Mesothelial cell of epicardium (in vitro differentiated cells): ENCODE measurements at places on chromosomes 11 and 22. TPM values are rescaled to one million over a fixed set of nuclear protein-coding genes. Genes with fewer than 3 reads are reported as not detected.

- peak; percentile 80 for DNase-seq
- H3K4me3 ChIP-seq, result peak overlapping the region; percentile 54
- H3K27ac ChIP-seq, result no peak overlapping the region
- H3K4me1 ChIP-seq, result peaks cover 8% of the 10 kb centered on the region
- no peaks in the 10 kb centered on the region for H3K36me3 ChIP-seq
- peaks cover 7% of the 10 kb centered on the region for H3K27me3 ChIP-seq
Measured at GRCh38 chr11:133927690-133928627, 28.8 kb downstream of the IGSF9B start.

- no peak overlapping the region for H3K27ac ChIP-seq
- no peaks in the 10 kb centered on the region for H3K4me1 ChIP-seq
- no peak for DNase-seq
- no peak overlapping the region for H3K4me3 ChIP-seq
Measured at GRCh38 chr22:20223421-20224255, 44.5 kb downstream of the RTN4R start.

The SAA4 gene
- total RNA-seq, result not detected in 3 replicates

DNA sequence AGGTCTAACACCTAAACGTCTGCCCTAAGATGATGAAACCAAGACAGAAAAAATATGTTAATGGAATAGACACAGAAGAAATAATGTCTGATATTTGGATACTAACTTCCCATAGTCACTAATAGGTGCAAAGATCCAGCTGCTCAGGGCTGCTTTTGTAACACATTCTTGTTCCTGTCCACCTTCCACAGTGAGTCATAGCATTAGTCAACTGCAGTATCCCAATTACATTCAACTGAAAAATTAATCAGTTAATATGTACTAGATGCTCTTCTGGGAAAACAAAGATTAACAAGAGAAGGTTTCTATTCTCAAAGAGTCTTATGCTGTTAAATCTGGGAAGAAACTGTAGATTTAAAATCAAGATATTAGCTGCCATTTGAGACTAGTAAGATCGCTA is 47.6 kb downstream of the HEPHL1 start:
- no peaks in the 10 kb centered on the region for H3K36me3 ChIP-seq
- H3K4me3 ChIP-seq, result no peak overlapping the region
- peaks cover 8% of the 10 kb centered on the region for H3K4me1 ChIP-seq
- H3K27ac ChIP-seq, result no peak overlapping the region
- DNase-seq, result no peak

The PANX3 gene
- total RNA-seq, result not detected in 3 replicates

GRCh38 chr11:121300313-121300971 is 7.9 kb downstream of the SC5D start:
- H3K27ac ChIP-seq, result peak overlapping the region; percentile 32
- peaks cover 12% of the 10 kb centered on the region for H3K4me1 ChIP-seq
- no peak overlapping the region for H3K4me3 ChIP-seq
- H3K27me3 ChIP-seq, result no peaks in the 10 kb centered on the region

The AMPD3 gene
- total RNA-seq, result 6.8 to 7.5 TPM (median 7.5 TPM) in 3 replicates

- DNase-seq, result no peak
- H3K27ac ChIP-seq, result peak overlapping the region; percentile 15
- H3K4me1 ChIP-seq, result peaks cover 3% of the 10 kb centered on the region
Measured at GRCh38 chr22:41181349-41182241, 23.5 kb upstream of the L3MBTL2 start.

DNA sequence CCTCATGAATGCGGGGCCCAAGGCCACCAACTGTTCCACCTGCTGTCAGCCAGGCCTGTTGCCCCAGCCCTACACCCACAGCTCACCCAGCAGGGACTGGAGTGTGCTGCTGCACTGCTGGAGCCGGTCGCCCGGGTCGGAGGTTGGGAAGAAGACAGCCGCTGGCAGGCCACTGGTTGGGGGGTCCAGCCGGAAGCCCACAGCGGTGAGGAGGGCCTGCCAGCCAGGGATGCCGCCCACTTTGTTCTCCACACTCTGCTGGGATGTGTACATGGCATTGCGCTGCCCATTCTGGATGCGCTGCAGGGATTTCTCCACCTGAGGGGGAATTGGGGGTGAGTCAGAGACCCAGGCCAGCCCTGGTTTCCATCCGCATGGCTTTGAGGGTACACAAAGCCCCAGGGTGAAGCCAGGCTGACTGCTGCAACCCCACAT is 74.2 kb upstream of the PITPNB start:
- peaks cover 2% of the 10 kb centered on the region for H3K4me1 ChIP-seq
- no peak overlapping the region for H3K4me3 ChIP-seq
- DNase-seq, result no peak
- H3K36me3 ChIP-seq, result peaks cover 23% of the 10 kb centered on the region

The GLYATL2 gene
- total RNA-seq, result not detected in 3 replicates

The FAM83F gene
- 6.5 to 8.0 TPM (median 7.2 TPM) in 3 replicates for total RNA-seq

- peak overlapping the region; percentile 95 for H3K4me3 ChIP-seq
- no peaks in the 10 kb centered on the region for H3K36me3 ChIP-seq
- H3K4me1 ChIP-seq, result peaks cover 12% of the 10 kb centered on the region
- DNase-seq, result no peak
- H3K27ac ChIP-seq, result peak overlapping the region; percentile 97
Measured at GRCh38 chr11:66479394-66480116, 679 bp upstream of the DPP3 start.

GRCh38 chr11:111393096-111393495 is 14.0 kb upstream of the POU2AF1 start:
- peaks cover 45% of the 10 kb centered on the region for H3K27me3 ChIP-seq
- no peak overlapping the region for H3K27ac ChIP-seq
- H3K4me3 ChIP-seq, result no peak overlapping the region
- H3K36me3 ChIP-seq, result no peaks in the 10 kb centered on the region

- no peaks in the 10 kb centered on the region for H3K27me3 ChIP-seq
- DNase-seq, result no peak
- no peak overlapping the region for H3K27ac ChIP-seq
- H3K36me3 ChIP-seq, result no peaks in the 10 kb centered on the region
Measured at GRCh38 chr11:12133547-12134235, 23.3 kb downstream of the MICAL2 start.

GRCh38 chr22:32048069-32048468 is 5.0 kb downstream of the SLC5A1 start:
- H3K4me3 ChIP-seq, result no peak overlapping the region
- peaks cover 21% of the 10 kb centered on the region for H3K27me3 ChIP-seq
- H3K27ac ChIP-seq, result no peak overlapping the region
- peaks cover 6% of the 10 kb centered on the region for H3K4me1 ChIP-seq

GRCh38 chr11:2194877-2195755 is 23.5 kb upstream of the TH start:
- H3K4me3 ChIP-seq, result no peak overlapping the region
- no peak overlapping the region for H3K27ac ChIP-seq
- peaks cover 7% of the 10 kb centered on the region for H3K4me1 ChIP-seq
- no peaks in the 10 kb centered on the region for H3K36me3 ChIP-seq
- DNase-seq, result peak; percentile 84

The APOBEC3A gene
- total RNA-seq, result not detected in 3 replicates

DNA sequence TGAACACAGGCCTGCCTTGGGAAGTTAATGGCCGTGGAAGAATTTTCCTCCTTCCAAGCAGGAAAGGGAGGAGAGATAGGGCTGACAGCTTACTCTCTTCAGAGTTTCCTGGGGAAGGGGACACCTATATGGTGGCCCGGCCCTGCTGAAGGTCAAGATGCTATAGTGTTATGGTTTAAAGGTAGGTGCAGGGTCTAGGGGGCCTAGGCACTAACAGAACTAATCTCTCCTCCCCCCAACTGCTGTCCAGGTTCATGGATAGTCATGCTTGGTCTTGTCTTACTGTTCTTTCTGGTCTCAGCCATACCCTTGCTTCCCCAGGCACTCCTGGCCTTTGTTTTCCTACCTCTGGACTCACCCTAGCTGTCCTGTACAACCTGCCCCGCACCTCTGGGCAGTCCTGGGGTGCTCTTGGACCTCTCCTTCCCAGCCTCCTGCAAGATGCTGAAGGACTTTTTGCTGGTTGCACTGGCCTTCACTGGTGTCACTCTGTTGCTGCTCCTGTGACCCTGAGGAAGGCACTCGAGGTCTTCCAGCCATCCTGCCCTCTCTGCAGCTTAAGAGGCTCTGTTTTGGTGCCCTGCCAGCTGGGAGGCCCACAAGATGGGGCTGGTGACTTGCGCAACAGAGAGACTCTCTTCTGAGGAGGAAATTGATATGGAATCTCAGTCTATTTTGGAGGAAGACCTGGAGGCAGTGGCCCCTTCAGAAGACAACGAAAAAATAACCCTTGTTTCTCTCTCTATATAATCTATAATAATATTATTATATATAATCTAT is 17.9 kb downstream of the SEC14L3 start:
- DNase-seq, result no peak
- no peak overlapping the region for H3K4me3 ChIP-seq

- H3K27ac ChIP-seq, result no peak overlapping the region
- no peak overlapping the region for H3K4me3 ChIP-seq
- no peaks in the 10 kb centered on the region for H3K36me3 ChIP-seq
- H3K4me1 ChIP-seq, result peaks cover 4% of the 10 kb centered on the region
Measured at GRCh38 chr11:74577624-74578396, 14.6 kb upstream of the POLD3 start.

- peaks cover 6% of the 10 kb centered on the region for H3K4me1 ChIP-seq
- H3K4me3 ChIP-seq, result no peak overlapping the region
- DNase-seq, result no peak
- peaks cover 4% of the 10 kb centered on the region for H3K27me3 ChIP-seq
- H3K36me3 ChIP-seq, result no peaks in the 10 kb centered on the region
Measured at GRCh38 chr11:128345316-128345715, 242.0 kb downstream of the ETS1 start.

- H3K27me3 ChIP-seq, result no peaks in the 10 kb centered on the region
- no peak for DNase-seq
- H3K4me3 ChIP-seq, result no peak overlapping the region
- H3K27ac ChIP-seq, result no peak overlapping the region
- peaks cover 5% of the 10 kb centered on the region for H3K4me1 ChIP-seq
Measured at GRCh38 chr11:2172676-2173075, 1.1 kb upstream of the TH start.

GRCh38 chr11:6229911-6230310 is 4.5 kb downstream of the FHIP1B start:
- H3K4me3 ChIP-seq, result no peak overlapping the region
- no peak for DNase-seq
- no peak overlapping the region for H3K27ac ChIP-seq
- no peaks in the 10 kb centered on the region for H3K36me3 ChIP-seq
- no peaks in the 10 kb centered on the region for H3K27me3 ChIP-seq
- peaks cover 13% of the 10 kb centered on the region for H3K4me1 ChIP-seq

GRCh38 chr22:27397954-27398342 is 403.6 kb downstream of the MN1 start:
- H3K36me3 ChIP-seq, result no peaks in the 10 kb centered on the region
- no peak overlapping the region for H3K27ac ChIP-seq
- H3K4me1 ChIP-seq, result peaks cover 16% of the 10 kb centered on the region
- DNase-seq, result no peak
- no peak overlapping the region for H3K4me3 ChIP-seq

The TBX10 gene
- not detected in 3 replicates for total RNA-seq

DNA sequence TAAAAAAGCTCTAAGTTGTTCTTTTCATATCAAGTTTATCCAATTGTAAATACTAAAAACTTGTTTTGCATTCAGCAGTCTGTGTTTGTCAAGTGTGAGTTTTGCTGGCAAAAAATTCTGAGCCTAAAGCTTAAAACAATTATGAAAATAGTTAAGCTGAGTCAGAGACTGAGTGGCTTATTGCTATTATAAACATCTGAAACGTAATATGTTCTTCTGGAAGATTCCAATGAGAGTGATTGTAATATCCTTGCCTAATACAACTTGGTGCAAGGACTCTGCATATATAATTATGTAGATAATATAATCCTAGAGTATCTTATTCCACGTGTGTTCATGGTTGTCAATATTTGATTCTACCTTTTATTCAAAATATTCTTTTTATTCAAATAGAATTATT is 14.1 kb upstream of the NUP50 start:
- no peaks in the 10 kb centered on the region for H3K27me3 ChIP-seq
- H3K27ac ChIP-seq, result no peak overlapping the region
- peaks cover 1% of the 10 kb centered on the region for H3K36me3 ChIP-seq
- DNase-seq, result no peak
- no peak overlapping the region for H3K4me3 ChIP-seq
- no peaks in the 10 kb centered on the region for H3K4me1 ChIP-seq

The RAB38 gene
- 44.3 to 48.4 TPM (median 46.7 TPM) in 3 replicates for total RNA-seq

The KRTAP5-9 gene
- total RNA-seq, result 0.52 to 0.65 TPM (median 0.62 TPM) in 3 replicates

- H3K4me1 ChIP-seq, result peaks cover 79% of the 10 kb centered on the region
- H3K27ac ChIP-seq, result peak overlapping the region; percentile 84
- H3K27me3 ChIP-seq, result no peaks in the 10 kb centered on the region
- H3K4me3 ChIP-seq, result no peak overlapping the region
Measured at GRCh38 chr11:36161572-36161971, 127.7 kb downstream of the COMMD9 start.

DNA sequence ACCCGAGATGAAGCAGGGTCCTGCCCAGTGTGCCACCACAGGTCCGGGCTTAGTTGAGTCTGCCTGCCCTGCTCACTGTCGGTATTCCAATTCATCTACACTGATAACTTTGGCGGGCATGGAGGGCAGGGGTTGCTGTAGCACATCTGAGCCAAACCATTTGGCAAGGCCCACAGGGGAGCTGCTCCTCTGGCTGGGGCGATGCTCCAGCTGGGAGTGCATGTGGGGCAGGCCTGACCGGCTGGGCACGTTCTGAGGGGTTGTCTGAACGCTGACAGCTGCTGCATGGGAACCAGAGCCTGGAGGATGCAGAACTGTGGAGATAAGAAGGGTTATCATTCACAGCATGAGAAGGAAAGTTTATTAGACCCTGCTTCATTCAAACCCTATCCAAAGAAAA is 40.4 kb downstream of the DRG1 start:
- no peak overlapping the region for H3K4me3 ChIP-seq
- H3K4me1 ChIP-seq, result no peaks in the 10 kb centered on the region
- H3K36me3 ChIP-seq, result peaks cover 42% of the 10 kb centered on the region
- DNase-seq, result no peak
- H3K27me3 ChIP-seq, result no peaks in the 10 kb centered on the region
- no peak overlapping the region for H3K27ac ChIP-seq
